Mesangial cell (primary cell): ENCODE measurements at places on chromosomes 12 and 14. TPM values are rescaled to one million over a fixed set of nuclear protein-coding genes. Genes with fewer than 3 reads are reported as not detected.

The FGF23 gene
- total RNA-seq = not detected in 2 replicates

The CLEC4C gene
- not detected in 2 replicates for total RNA-seq

The STON2 gene
- total RNA-seq = 2.4 and 17.9 TPM in 2 replicates

The KLRC2 gene
- total RNA-seq = not detected in 2 replicates

The PIANP gene
- total RNA-seq = 0.16 and 2.9 TPM in 2 replicates

The ADCY6 gene
- total RNA-seq = 20.4 and 44.7 TPM in 2 replicates

The MYF5 gene
- 0.16 TPM in 1 of 2 replicates, not detected in the other for total RNA-seq

The CLEC14A gene
- total RNA-seq = 0.13 and 0.49 TPM in 2 replicates

The EIF2S3B gene
- total RNA-seq = 0.38 and 5.4 TPM in 2 replicates

The CSAD gene
- 1.6 and 8.7 TPM in 2 replicates for total RNA-seq
